ENCODE measurements at places on chromosomes 11 and 22. TPM values are rescaled to one million over a fixed set of nuclear protein-coding genes. Genes with fewer than 3 reads are reported as not detected.
A peak's percentile ranks its signal among the peaks of the same experiment; 100 is the strongest.

Gene OR6A2
- total RNA-seq: not detected

Gene NRIP3
- total RNA-seq: 0.57 TPM

Gene P2RY6
- total RNA-seq: 1.0 TPM

Gene FGF4
- not detected for total RNA-seq

Gene CAPRIN1
- 142 TPM for total RNA-seq

Gene DCHS1
- 7.8 TPM for total RNA-seq

Gene KRTAP5-8
- not detected for total RNA-seq

Gene NUDT8
- 66.9 TPM for total RNA-seq

Gene OR51B2
- total RNA-seq: not detected

Gene PRODH
- total RNA-seq: 8.3 TPM

Gene SMCO4
- 43.4 TPM for total RNA-seq

- H3K27ac ChIP-seq: peak overlapping the region; percentile 64
- no peak for DNase-seq
- no peak overlapping the region for H3K4me3 ChIP-seq
- H3K4me1 ChIP-seq: peaks cover 10% of the 10 kb centered on the region
- H3K36me3 ChIP-seq: no peaks in the 10 kb centered on the region
These were observed 23.4 kb upstream of the GRAMD4 start for GRCh38 chr22:46596819-46597218.

GRCh38 chr11:69294571-69295078, 670 bp downstream of the MYEOV start:
- no peaks in the 10 kb centered on the region for H3K27me3 ChIP-seq
- no peaks in the 10 kb centered on the region for H3K36me3 ChIP-seq
- H3K4me3 ChIP-seq: no peak overlapping the region
- no peak for DNase-seq
- peaks cover 34% of the 10 kb centered on the region for H3K4me1 ChIP-seq
- H3K27ac ChIP-seq: no peak overlapping the region

DNA sequence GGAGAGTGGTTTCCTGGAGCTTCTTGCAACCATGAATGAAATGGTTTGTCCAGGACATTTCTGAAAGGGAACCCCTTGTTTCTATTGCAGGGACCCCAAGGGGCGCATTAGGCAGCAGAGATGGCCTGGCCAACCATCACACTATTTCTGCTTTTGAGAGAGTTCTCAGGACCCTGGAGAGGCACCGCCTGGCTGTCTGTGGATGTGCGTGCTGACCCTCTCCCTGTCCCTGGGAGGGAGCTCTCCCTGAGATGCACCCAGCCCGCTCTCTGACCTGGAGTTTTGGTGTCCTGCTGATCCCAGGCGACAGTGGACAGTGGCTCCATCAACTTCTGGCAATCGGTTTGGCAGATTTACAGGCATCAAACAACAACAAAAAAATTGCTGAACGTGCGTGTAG, 80.3 kb upstream of the SLC22A12 start:
- H3K27ac ChIP-seq: no peak overlapping the region
- no peaks in the 10 kb centered on the region for H3K4me1 ChIP-seq
- H3K27me3 ChIP-seq: peaks cover 33% of the 10 kb centered on the region
- H3K4me3 ChIP-seq: no peak overlapping the region
- H3K36me3 ChIP-seq: no peaks in the 10 kb centered on the region

GRCh38 chr22:24693379-24693778, 81.1 kb downstream of the PIWIL3 start:
- no peaks in the 10 kb centered on the region for H3K27me3 ChIP-seq
- DNase-seq: no peak
- H3K4me1 ChIP-seq: peaks cover 17% of the 10 kb centered on the region
- no peaks in the 10 kb centered on the region for H3K36me3 ChIP-seq

- H3K36me3 ChIP-seq: no peaks in the 10 kb centered on the region
- DNase-seq: peak; percentile 11
- no peak overlapping the region for H3K27ac ChIP-seq
- no peaks in the 10 kb centered on the region for H3K27me3 ChIP-seq
- no peak overlapping the region for H3K4me3 ChIP-seq
These were observed 122.5 kb downstream of the KCNQ1OT1 start for GRCh38 chr11:2577031-2577990.

DNA sequence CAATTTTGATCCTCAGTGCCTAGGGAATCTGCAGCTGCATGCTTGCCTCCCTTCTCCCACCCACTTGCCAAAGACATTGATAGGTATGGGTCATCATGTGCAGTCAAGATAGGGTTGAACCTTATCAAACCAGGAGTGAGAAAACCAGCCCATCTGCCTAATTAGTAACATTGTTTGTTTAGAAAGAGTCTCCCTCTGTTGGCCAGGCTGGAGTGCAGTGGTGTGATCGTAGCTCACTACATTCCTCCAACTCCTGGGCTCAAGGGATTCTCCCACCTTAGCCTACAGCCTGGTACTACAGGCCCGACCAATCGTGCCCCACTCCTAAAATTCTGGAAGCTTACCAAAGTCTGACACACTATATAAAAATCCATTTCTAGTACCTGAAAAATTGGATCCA, 4.6 kb downstream of the C11orf71 start:
- DNase-seq: no peak
- no peak overlapping the region for H3K27ac ChIP-seq
- no peaks in the 10 kb centered on the region for H3K36me3 ChIP-seq
- H3K4me1 ChIP-seq: peaks cover 30% of the 10 kb centered on the region

GRCh38 chr11:3934658-3935057, 79.2 kb downstream of the STIM1 start:
- no peak overlapping the region for H3K4me3 ChIP-seq
- no peak for DNase-seq
- H3K27ac ChIP-seq: no peak overlapping the region
- no peaks in the 10 kb centered on the region for H3K36me3 ChIP-seq
- peaks cover 21% of the 10 kb centered on the region for H3K4me1 ChIP-seq
- no peaks in the 10 kb centered on the region for H3K27me3 ChIP-seq

GRCh38 chr11:132686886-132687285, 845.4 kb downstream of the OPCML start:
- peaks cover 14% of the 10 kb centered on the region for H3K4me1 ChIP-seq
- H3K27me3 ChIP-seq: no peaks in the 10 kb centered on the region
- no peak overlapping the region for H3K27ac ChIP-seq
- no peak overlapping the region for H3K4me3 ChIP-seq
- DNase-seq: no peak
- H3K36me3 ChIP-seq: no peaks in the 10 kb centered on the region

DNA sequence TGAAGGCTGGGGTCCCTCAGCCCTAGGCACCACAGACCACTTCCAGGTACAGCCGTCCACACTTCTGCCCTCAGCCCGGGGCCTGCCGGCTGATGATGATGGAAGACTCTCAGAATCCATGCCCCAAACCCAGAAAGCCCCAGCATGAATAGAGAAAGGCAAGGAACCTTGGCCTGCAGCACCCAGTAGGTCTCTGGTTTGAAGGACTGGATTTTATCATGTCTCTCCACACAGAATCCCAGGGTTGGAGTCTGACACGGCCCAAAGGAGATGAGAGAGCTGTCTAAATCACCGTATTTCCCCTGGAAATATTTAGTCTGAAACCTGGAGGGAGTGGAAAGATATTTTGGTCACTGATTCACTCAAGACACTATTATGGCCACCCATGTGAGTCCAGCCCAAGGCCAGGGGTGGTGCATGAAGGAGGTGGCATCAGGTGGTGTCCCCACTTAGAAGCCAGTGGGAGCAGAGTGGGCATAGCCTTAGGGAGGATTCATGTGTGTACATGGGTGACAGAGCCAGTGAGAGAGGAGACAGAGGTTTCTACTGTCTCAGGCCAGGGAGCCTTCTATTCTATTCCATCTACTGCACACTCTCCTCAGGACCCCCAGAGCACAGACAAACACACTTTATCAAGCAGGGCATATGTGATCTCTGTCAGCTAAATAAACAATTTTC, 14.0 kb downstream of the TOP3B start:
- H3K27ac ChIP-seq: no peak overlapping the region
- no peaks in the 10 kb centered on the region for H3K4me1 ChIP-seq
- H3K27me3 ChIP-seq: no peaks in the 10 kb centered on the region
- no peak overlapping the region for H3K4me3 ChIP-seq

DNA sequence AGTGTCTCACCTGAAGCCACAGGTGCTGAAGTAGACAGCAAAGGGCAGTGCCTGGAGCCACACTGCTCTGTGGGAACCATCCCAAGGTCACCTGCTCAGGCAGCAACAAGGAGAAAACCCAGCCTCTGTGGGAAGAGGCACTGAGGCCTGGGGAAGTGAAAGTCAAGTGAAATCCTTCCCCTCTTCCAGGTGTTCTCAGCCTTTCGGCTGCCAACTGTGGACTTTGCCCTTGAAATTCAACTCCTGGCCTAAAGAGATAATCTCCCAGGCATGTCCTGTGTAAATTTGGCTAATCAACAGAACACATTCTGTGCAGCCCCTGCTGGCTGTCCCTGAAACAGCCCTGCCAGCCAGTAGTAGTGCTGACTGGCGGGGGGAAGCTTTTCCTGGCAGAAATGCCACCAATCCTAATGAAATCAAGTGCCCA, 112.1 kb downstream of the RPL27A start:
- DNase-seq: no peak
- H3K4me1 ChIP-seq: peaks cover 49% of the 10 kb centered on the region
- H3K27ac ChIP-seq: peak overlapping the region; percentile 84
- H3K27me3 ChIP-seq: no peaks in the 10 kb centered on the region

DNA sequence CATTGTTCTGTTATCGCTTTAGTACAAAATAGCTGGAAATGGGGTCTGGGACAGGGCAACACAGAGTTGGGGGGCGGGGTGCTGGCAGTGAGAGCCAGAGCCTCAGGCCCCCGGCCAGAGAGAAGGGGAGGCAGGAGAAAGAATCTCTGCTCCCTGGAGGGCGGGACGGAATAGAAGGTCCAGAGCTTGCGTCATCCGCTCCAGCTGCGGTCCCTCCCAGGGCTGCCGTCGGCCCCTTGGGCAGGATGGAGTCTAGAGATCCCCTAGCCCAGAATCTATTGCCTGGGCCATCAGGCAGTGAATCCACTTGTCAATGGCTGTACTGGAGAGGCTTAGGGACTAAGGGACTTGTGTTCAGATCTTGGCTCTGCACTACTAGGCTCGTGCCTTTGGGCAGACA, 5.0 kb downstream of the TP53I11 start:
- H3K27me3 ChIP-seq: no peaks in the 10 kb centered on the region
- H3K27ac ChIP-seq: peak overlapping the region; percentile 78
- peak; percentile 82 for DNase-seq
- no peaks in the 10 kb centered on the region for H3K36me3 ChIP-seq
- peaks cover 53% of the 10 kb centered on the region for H3K4me1 ChIP-seq

- H3K4me3 ChIP-seq: no peak overlapping the region
- H3K27me3 ChIP-seq: peaks cover 6% of the 10 kb centered on the region
- H3K27ac ChIP-seq: no peak overlapping the region
- no peaks in the 10 kb centered on the region for H3K36me3 ChIP-seq
- no peak for DNase-seq
- H3K4me1 ChIP-seq: no peaks in the 10 kb centered on the region
These were observed 28.3 kb downstream of the SLC1A2 start for GRCh38 chr11:35390737-35391682.

DNA sequence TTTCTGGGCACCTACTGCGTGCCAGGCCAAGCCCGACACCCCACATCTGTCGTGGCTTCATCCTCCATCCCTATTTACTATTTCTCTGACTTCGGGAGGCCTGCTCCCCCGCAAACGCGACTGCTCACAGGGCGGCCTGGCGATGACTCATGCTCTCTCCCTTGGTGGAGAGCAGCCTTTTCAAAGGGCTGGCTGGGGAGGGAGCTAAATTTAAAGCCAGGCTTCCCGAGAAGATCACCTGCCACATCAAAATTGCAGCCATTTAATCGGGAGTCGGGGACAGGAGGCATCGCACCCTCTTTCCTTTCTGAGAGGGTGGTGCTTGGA, 24.9 kb upstream of the SHISAL1 start:
- no peak overlapping the region for H3K4me3 ChIP-seq
- peaks cover 10% of the 10 kb centered on the region for H3K27me3 ChIP-seq
- DNase-seq: no peak
- no peaks in the 10 kb centered on the region for H3K36me3 ChIP-seq

DNA sequence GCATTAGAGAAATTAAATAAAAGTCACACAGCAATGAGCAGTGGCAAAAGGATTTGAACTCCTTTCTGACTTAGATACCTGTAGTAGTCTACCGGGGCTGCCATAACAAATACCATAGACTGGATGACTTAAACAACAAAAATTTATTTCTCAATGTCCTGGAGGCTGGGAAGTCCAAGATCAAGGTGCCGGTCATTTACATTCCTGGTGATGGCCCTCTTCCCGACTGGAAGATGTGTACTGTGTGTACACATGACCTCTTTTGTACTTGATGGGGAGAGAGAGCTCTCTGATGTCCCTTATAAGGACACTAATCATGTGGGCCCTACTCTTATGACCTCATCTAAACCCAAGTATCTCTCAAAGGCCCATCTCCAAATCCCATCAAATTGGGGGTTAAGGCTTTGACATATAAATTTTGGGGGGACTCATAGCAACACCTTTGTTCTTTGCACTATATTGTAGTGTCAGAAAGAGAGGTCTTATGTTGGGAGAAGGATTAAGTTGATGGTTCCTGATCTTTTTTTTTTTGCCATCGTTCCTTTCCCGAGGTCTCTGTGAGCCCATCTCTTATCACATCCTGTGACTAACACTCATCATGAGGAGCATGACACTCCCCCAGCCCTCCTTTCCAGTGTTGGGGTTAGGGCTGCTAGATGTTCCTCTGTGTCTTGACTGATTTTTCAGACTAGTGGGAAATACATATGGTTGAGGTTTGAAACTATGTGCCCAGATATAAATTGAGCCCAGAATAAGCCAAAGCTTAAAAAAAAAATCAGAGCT, 104.3 kb downstream of the TRAF6 start:
- H3K4me3 ChIP-seq: no peak overlapping the region
- no peaks in the 10 kb centered on the region for H3K27me3 ChIP-seq
- peaks cover 30% of the 10 kb centered on the region for H3K36me3 ChIP-seq
- H3K4me1 ChIP-seq: peaks cover 9% of the 10 kb centered on the region
- no peak for DNase-seq
- no peak overlapping the region for H3K27ac ChIP-seq

GRCh38 chr11:12494699-12495098, 117.3 kb downstream of the PARVA start:
- no peak for DNase-seq
- no peaks in the 10 kb centered on the region for H3K27me3 ChIP-seq

GRCh38 chr11:95084509-95084908, 5.1 kb upstream of the ENDOD1 start:
- no peak overlapping the region for H3K27ac ChIP-seq
- no peaks in the 10 kb centered on the region for H3K36me3 ChIP-seq
- H3K4me1 ChIP-seq: peaks cover 8% of the 10 kb centered on the region
- H3K27me3 ChIP-seq: no peaks in the 10 kb centered on the region
- no peak for DNase-seq

Measured in heart right ventricle (tissue), 16 donors.